ENCODE measurements at places on chromosomes 1 and 21. TPM values are rescaled to one million over a fixed set of nuclear protein-coding genes. Genes with fewer than 3 reads are reported as not detected.

The PDE4B gene
- 17.5 TPM for total RNA-seq

The AURKAIP1 gene
- total RNA-seq, result 74.8 TPM

The PPIH gene
- total RNA-seq, result 50.1 TPM

The PPP2R5A gene
- total RNA-seq, result 30.2 TPM

The CLCA4 gene
- not detected for total RNA-seq

The MX2 gene
- total RNA-seq, result 0.93 TPM

The DCST1 gene
- total RNA-seq, result not detected

The B3GALT5 gene
- 0.27 TPM for total RNA-seq

GRCh38 chr1:226785805-226786204 lies 46.7 kb upstream of the ITPKB start:
- DNase-seq, result no peak

- DNase-seq, result peak; percentile 86
Measured at GRCh38 chr1:235093013-235093695, 35.5 kb downstream of the TOMM20 start.

- peak; percentile 18 for DNase-seq
Measured at GRCh38 chr1:221543529-221544120, 198.3 kb downstream of the DUSP10 start.

- DNase-seq, result no peak
Measured at GRCh38 chr1:75539230-75540116, 71.4 kb downstream of the SLC44A5 start.

DNA sequence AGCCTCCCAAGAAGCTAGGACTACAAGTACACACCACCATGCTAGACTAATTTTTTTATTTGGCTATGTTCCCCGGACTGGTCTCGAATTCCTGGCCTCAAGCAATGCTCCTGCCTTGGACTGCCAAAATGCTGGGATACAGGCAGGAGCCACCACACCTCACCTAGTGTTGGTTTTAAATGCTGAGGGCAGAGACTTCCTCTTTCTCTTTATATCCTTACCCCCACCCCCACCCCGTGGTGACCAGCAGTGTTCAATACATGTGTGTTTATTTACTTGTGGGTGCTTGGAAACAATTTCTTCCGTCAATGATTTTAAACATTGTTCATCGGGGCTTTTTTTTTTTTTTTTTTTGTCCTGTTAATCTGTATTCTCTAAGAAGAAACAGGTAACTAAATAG lies 158.9 kb downstream of the ZBTB18 start:
- no peak for DNase-seq

DNA sequence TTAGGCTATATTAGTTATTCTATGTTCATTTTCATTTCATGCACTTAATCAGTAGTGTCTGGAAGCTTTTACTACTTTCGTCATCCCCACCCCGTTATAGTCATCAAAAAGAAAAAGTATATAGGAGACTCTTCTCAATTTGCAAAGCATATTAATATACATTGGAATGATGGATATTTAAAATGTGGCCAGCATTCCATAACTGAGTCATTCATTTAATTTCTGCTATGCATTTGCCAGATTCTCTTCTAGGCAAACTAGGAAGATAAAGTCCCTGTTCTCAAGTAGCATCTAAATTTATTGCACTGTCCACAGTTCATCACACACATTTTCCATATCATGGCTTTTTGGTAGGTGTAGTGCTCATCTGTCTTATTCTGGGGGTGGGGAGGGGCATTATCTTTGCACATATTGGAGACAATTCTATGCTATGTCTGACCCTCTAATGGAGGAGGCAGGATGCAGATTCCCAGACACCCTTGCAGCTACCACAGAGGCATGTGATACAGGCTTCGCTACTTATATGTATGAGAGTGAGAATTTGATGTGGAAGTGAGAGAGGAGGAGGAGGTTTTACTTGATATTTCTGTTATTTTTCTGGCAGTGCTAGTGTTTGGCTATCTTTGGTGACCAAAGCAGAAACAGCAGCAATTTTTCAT lies 125.8 kb downstream of the CTH start:
- no peak for DNase-seq

GRCh38 chr1:186958520-186958919 lies 129.8 kb downstream of the PLA2G4A start:
- peak; percentile 10 for DNase-seq

DNA sequence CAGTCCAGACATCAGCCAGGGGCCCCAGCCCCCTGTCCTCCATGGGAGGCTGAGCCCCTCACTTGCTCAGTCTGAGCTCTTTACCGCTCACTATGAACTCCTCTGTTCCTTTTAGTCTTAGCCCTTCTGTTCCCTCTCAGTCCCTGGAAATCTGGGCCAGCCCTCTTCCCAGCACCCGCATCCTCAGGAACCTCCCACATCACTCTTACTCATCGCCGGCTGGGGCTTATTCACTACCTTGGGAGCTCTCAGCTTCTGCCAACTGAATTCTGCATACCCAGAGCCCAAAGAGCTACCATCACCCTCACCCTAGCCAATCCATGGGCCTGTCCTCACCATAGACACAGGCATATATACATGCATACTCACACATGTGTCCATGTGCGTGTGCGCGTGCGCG lies 11.5 kb downstream of the KNCN start:
- DNase-seq, result no peak

- DNase-seq, result peak; percentile 26
Measured at GRCh38 chr1:8941906-8942305, 3.8 kb upstream of the CA6 start.
